ENCODE measurements at places on chromosomes 1 and 21.

DNA sequence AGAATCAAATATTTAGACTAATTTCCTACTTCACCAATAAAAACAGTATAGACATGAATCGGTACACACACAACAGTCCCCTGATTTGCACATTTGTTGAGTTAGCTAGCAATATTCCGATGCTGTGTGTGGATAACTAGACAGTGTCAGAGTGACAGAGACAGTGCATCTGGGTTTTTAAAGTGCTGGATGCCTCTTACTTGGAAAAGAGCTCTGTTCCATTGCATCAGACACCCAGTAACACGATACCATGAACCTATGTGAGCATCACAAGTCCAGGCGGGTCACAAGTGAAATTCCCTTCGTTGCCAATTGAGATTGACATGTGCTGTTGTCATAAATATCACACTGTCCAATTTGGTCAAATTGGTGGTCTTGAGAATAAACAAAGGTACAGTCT lies 82.0 kb upstream of the ESRRG start:
- no peak for DNase-seq

- DNase-seq = no peak
Measured at GRCh38 chr1:114257554-114257953, 103.9 kb upstream of the SYT6 start.

GRCh38 chr1:214247501-214248041 lies 33.4 kb upstream of the SMYD2 start:
- DNase-seq = no peak

GRCh38 chr1:21255284-21255942 lies 34.9 kb downstream of the ECE1 start:
- peak; percentile 65 for DNase-seq

DNA sequence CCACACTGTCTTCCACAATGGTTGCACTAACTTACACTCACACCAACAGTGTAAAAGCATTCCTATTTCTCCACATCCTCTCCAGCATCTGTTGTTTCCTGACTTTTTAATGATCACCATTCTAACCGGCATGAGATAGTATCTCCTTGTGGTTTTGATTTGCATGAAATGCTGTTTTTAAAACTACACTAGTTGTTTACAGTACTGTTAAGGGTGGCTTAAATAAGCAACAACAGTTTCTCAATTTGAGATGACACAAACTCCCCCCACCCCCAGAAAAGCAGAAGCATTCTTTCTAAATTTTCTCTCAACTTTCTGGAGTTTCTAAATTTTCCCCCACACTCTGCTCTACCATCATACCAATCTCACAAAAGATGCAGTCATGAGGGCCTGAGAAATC lies 7.1 kb upstream of the SLAMF7 start:
- no peak for DNase-seq

- DNase-seq = no peak
Measured at GRCh38 chr1:188825471-188825870, 1652.2 kb downstream of the BRINP3 start.

DNA sequence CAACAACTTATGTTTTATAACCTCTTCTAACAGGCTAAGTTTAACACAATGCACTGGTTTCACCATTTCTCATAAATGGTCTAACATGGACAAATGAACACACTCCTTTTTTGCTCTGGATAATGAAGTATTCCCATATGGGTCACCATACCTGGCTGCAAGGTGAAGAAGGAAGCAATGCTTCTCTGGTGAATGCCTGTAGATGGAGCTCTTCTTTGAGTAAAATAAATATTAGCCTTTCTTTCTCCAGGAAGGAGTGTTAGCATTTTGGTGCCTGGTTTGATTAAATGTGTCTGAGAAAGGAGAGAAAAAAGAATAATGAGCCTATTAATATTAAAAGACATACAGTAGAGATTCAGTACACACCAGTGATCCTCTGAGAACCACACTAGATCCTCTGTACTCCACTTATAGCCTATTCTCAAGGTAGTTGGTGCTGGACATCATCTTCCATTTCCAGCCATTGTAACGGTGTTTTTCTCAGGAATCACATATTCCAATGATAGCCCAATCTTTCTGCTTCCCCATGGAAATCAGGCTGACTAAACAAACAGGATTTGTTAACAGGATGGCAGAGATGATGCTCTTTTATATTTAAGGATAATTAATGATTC lies 17.6 kb downstream of the MTFR1L start:
- no peak for DNase-seq

- DNase-seq = no peak
Measured at GRCh38 chr21:39144191-39144590, 39.1 kb downstream of the PSMG1 start.

- peak; percentile 54 for DNase-seq
Measured at GRCh38 chr1:54121482-54122134, 31.2 kb downstream of the CDCP2 start.

GRCh38 chr1:37718901-37719571 lies 26.7 kb downstream of the CDCA8 start:
- DNase-seq = no peak

- no peak for DNase-seq
Measured at GRCh38 chr21:17343055-17343454, 169.8 kb upstream of the CXADR start.

GRCh38 chr1:48203287-48203900 lies 19.1 kb upstream of the SLC5A9 start:
- no peak for DNase-seq

- DNase-seq = no peak
Measured at GRCh38 chr1:203031467-203031866, 5.2 kb downstream of the PPFIA4 start.

DNA sequence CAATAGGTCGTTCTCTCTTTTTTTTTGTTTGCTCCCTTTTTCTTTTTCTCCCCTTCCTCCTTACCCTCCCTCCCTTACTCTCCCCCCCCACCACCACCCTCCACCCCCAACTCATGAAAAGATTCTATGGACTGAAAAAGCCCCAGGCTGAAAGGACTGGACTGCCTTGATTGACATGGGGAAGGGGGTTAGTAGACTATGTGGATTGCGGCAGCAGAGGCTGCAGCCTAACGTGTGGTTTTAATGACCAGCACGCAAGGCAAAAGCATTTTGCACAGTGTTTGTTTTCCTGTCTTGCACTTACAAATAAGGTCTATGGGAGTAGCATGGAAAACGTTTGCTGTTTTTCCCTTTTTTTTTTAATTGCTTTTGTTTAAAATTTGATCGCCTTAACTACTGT lies 5.5 kb downstream of the ZBTB18 start:
- no peak for DNase-seq

- no peak for DNase-seq
Measured at GRCh38 chr1:215001419-215002021, 81.0 kb upstream of the KCNK2 start.

- DNase-seq = no peak
Measured at GRCh38 chr1:75615613-75616435, 4.9 kb upstream of the SLC44A5 start.

GRCh38 chr1:64246294-64246917 lies 43.0 kb downstream of the UBE2U start:
- peak; percentile 36 for DNase-seq

- no peak for DNase-seq
Measured at GRCh38 chr1:6495041-6495441, 3.6 kb upstream of the PLEKHG5 start.

- no peak for DNase-seq
Measured at GRCh38 chr1:10494418-10494753, 19.6 kb downstream of the PEX14 start.

- DNase-seq = no peak
Measured at GRCh38 chr1:11501491-11501897, 22.5 kb downstream of the DISP3 start.

GRCh38 chr1:68329096-68329835 lies 96.9 kb upstream of the WLS start:
- no peak for DNase-seq

DNA sequence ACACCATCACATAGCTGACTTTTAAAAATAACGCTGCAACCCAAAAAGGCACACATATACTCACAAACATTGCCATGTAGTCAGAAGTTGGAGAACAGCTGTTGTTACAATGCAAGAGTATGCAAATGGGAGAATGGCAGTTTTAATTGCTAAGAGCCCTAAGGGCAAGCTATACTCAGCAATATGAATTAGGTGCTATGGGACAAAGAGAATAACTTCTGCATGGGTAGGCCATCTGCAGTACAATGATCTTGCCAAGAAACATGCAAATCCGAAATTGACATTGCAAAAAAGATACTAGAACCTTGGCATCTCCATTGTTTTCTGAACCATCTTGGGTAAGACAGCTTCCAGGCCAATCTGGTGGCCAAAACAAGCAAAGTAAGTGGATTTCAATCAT lies 697.8 kb downstream of the LRRIQ3 start:
- DNase-seq = no peak

DNA sequence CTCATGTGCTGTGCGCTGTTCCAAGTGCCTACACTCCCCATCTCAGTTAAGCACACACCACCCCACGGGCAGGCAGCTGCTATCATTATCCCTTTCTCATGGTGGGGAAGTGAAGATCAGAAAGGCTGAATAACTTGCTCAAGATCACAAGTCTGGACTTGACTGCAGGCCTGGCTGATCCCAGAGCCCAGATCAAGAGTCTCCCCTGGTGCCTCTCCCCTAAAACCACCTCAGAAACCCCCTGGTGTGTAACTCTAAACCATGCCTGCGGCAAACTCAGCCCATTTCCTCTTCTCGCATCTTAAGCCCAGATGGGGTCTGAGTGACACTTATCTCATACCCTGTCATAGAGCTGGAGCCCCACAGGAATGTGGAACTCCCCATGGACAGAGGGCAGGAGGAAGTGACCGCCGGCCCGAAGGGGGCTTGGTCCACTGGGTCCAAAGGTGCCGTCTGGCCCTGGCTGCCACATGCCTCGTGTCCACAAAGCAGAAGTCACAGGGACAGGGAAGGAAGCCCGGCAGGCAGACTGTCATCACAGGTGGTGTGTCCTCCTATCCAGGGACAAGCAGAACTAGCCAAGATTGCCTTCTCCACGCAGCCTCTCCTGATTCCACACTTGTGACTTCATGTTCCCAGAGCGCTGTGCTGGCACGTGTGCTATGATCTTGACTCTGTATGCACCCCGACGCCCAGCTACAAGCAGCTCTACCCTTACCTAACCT lies 92.1 kb downstream of the SYF2 start:
- DNase-seq = no peak

- no peak for DNase-seq
Measured at GRCh38 chr1:160410406-160411005, 10.1 kb downstream of the VANGL2 start.

- DNase-seq = peak; percentile 57
Measured at GRCh38 chr1:85569122-85569521, 11.4 kb upstream of the CCN1 start.

GRCh38 chr1:56081173-56081572 lies 498.2 kb downstream of the PLPP3 start:
- DNase-seq = peak; percentile 79

DNA sequence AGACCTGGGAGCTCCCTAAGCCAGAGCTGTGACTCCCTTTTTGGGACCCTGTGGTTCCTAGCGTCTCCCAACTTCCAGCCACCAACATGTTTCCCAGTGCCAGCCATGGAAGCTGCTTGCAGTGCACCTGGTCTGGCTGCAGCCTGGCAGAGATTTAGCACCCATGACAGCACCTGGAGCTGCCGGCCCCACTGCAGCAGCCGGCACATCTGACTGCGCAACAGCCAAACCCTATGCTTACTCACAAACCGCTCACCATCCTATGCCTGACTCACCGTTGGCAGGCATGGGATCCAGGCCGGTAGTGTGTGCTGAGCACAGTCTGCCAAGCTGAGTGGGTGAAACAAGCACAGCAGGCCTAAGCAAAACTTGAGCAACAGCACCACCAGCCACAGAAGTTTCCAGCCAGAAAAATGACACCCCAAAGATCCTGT lies 435.9 kb upstream of the PRMT6 start:
- DNase-seq = no peak

GRCh38 chr1:16440131-16440469 lies 424 bp upstream of the NECAP2 start:
- DNase-seq = no peak
